Cortex of kidney (tissue), 1 donor: ENCODE measurements at places on chromosomes 12 and 14.

DNA sequence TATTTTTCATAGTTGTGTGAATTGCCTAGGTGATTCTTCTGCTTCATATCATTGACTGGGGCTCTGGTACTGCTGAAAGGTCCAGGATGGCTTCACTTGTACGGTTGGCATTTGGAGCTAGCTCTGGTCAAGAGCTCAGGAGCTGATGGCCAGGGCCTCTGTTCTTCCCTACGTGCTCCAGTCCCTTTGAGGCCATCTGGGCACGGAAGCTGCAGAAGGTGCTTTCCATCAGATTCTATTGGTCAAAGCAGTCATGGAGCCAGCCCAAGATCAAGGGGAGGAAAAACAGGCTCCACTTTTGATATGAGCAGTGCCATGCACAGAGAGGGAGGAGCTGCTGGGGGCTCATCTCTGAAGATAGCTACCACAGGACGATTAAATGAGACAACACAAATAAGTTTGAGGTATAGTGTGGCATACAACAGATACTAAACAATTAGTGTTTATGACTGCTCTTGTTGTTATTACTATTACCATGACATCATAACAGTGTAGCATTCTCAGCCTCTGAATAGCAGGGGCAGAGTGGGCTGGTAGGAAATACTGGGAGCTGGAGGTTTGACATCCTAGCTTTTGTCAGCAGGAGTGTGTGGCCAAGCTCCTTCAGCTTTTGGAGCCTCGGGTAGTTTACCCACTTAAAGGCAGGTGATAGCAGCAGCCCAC lies 10.4 kb downstream of the KRT83 start:
- DNase-seq: no peak

- no peak for DNase-seq
Measured at GRCh38 chr14:60250257-60251035, 1.4 kb downstream of the PPM1A start.

GRCh38 chr12:96502477-96502876 lies 13.1 kb downstream of the CFAP54 start:
- no peak for DNase-seq

GRCh38 chr14:35174342-35174741 lies 52.0 kb downstream of the PRORP start:
- no peak for DNase-seq

GRCh38 chr12:121921066-121921465 lies 2.7 kb downstream of the CFAP251 start:
- DNase-seq: no peak

GRCh38 chr12:76560086-76560491 lies 518 bp upstream of the OSBPL8 start:
- DNase-seq: no peak

- DNase-seq: no peak
Measured at GRCh38 chr12:123034022-123034541, 53.6 kb downstream of the ARL6IP4 start.

DNA sequence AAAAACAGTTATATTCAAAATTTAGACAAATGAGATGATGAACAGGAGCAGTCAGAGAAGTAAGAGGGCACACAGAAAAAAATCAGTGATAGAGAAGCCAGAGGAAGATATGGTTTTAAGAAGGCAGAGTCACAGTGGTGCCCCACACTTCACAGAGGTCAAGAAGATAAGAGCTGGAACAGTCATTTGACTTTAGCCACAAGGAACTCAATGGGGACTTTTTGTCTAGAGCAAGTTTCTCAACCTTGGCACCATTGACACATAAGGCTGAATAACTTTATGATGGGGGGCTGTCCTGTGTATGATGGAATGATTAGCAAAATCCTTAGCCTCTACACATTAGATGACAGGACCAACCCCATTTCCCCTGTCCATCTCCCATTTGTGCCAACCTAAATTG lies 172.8 kb upstream of the PLEKHG7 start:
- DNase-seq: no peak

GRCh38 chr12:115351514-115352077 lies 667.6 kb upstream of the TBX3 start:
- no peak for DNase-seq

- DNase-seq: no peak
Measured at GRCh38 chr12:19052689-19053088, 76.8 kb upstream of the PLEKHA5 start.

DNA sequence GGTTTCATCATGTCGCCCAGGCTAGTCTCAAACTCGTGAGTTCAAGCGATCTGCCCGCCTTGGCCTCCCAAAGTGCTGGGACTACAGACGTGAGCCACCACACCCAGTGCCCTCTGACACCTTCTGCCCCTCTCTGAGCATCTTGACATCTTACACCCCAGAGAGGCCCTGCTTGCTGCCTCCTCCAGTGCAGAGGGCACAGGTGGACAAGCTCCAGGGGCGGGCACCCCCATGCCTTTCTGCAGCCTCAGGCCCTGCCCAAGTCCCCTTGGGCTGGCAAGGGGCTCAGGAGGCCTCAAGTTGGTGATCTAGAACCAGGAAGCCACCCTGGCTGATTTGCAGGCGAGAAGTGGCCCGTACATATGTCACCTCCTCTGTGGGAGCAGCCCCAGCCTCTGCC lies 11.2 kb upstream of the SH2B3 start:
- DNase-seq: no peak

- DNase-seq: no peak
Measured at GRCh38 chr12:57844709-57845477, 1.6 kb downstream of the CTDSP2 start.

GRCh38 chr14:25800841-25801240 lies 750.9 kb upstream of the STXBP6 start:
- DNase-seq: no peak

- no peak for DNase-seq
Measured at GRCh38 chr14:23580152-23580926, 1.7 kb upstream of the JPH4 start.

- no peak for DNase-seq
Measured at GRCh38 chr12:130667421-130667960, 48.6 kb downstream of the RIMBP2 start.

- no peak for DNase-seq
Measured at GRCh38 chr12:56120158-56120846, 2.2 kb downstream of the ZC3H10 start.

GRCh38 chr12:124006846-124007713 lies 34.1 kb downstream of the ZNF664 start:
- no peak for DNase-seq

- no peak for DNase-seq
Measured at GRCh38 chr12:127531542-127531941, 735.4 kb upstream of the TMEM132C start.

- DNase-seq: no peak
Measured at GRCh38 chr14:81455390-81455789, 55.3 kb upstream of the STON2 start.

- no peak for DNase-seq
Measured at GRCh38 chr12:122835750-122836026, 431 bp downstream of the HIP1R start.

DNA sequence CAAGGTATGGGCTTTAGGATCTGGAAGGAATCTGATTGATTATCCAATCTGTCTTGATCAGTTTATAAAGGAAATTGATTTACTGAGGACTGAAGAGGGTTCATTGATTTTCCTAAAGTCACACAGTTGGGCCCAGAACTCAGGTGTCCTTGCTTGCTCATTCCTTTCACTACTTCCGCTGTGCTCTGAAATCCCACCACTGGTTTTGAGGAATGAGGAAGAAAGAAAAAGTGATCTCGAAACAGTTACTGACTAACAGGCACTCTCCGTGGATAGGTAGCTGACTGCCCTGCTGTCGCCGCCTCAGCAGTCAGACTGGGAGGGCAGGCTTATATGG lies at the start of gene FITM1:
Gene FITM1 (plus strand): TSS at position 280 of the 337 bp plus-strand sequence. CDS start 905 bp downstream, outside the sequence.
- no peak for DNase-seq

DNA sequence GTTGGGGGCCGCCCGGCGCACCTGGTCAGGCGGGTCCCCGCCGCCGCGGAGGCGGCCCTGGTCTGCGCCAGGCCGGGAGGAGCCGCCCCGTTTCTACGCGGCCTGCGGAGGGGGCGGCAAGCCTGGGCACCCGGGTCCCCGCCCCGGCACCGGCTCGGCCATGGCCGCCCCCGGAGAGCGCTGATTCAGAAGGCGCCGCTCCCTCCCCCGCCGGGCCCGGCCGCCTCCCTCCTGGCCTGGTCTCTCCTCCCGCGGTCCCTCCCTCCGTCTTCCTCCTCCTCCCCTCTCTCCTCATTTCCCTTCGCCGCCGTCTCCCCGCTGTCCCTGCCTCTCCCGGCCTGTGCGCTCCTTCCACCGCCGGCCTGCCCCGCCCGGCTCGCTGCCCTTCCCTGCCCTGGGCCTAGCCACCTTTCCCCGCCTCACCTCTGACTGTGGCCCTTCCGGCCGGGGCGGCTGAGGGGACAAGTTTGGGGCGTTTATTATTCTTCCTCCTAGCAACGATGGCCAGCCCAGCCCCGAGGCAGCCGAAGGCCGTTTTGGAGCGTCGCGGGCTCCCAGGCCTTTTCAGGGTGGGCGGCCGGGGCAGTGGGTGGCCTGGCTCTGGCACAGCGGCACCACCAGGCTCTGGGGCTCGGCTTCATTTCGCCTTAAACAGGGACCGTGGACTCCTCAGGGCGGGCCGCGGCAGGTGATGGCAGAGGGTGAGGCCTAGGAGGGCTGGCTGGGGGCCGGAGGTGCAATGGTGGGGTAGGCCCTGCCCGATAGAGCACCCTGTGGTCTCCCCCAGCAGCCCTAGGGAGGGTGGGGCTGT lies 768 bp downstream of the CEP170B start:
- no peak for DNase-seq

GRCh38 chr14:86357876-86358275 lies 827.9 kb downstream of the FLRT2 start:
- DNase-seq: no peak

DNA sequence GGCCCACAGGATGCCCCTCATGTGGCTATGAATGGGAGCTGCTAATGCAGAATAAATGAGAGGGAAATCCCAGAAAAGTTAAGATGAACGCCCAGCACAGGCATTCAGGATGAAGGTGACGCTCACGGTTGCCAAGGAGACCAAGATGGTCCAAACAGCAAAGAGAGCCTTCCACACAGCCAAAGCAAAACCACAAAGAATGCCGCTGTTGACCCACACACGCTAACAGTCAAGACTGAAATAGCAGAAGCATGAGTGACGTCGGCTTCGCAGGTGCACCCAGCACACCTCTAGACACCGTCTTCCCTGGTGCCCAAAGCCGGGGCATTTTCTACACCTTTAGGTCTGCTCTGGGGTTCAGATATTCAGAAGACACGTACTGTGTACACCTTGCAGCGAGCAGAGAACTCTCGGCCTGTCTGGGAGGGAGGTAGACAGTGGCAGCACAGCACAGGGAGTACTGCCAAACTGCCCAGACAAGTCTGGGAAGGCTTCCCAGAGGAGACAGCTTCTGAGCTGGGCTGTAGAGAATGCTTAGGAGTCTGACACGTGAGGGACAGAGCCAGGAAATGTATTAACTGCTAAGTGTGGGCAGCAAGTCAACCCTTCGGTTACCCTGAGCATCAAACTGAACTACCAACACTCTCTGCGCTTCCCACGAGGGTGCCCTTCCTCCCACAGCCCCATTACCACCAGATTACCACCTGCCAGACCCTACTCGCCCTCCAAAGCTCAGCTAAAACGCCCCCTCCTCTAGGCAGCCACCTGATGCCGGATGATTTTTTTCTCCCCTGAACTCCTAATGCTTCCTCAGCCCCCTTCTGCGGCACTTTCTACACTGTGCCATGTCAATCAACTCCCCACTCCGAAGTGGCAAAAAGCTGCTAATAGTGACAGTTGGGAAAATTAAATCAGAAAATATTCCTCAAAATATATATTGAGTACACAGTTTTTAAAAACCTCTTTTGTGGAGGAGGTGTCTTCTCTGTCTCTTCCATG lies 50.1 kb downstream of the CCDC88C start:
- no peak for DNase-seq

DNA sequence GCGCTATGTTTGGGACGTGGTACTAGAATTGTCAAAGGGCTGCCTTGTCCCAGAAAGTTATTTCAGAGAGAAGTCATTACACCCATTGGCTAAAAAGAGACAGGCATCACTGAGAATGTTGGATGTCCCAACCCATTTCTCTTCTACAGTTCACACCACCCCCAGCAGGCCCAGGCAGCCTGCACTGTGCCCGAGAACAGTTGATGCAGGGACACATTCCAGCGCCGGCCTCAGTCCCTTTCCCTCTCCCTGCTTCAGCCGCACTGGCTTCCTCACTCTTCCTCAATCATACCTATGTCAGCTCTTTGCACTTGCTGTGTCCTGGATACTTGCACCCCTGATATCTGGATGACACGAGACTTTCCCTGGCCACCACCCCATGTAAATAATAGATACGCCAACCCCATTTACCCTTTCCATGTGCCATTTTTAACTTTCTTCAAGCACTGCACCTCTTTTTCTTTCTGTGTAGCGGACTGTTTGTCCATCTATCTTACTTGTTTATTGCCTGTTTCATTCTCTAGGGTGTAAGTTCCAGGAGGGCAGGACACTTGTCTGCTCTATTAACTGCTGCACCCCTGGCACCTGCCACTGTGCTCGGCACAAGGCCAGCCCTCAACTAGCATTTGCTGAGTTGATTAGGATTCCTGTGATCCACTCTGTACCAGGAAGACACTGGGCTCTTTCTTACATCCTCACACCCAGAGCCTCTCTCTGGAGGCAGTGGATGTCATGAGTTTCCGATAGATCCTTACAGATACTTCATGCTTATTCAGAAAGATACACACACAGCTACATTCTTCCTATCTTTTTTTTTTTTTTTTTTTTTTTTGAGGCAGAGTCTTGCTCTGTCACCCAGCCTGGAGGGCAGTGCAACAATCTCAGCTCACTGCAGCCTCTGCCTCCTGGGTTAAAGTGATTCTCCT lies 76.6 kb upstream of the CEP83 start:
- no peak for DNase-seq

- no peak for DNase-seq
Measured at GRCh38 chr12:69351462-69352236, 3.5 kb downstream of the LYZ start.

- DNase-seq: no peak
Measured at GRCh38 chr12:50224026-50224692, 57.0 kb upstream of the CERS5 start.

GRCh38 chr12:54998958-54999510 lies 14.5 kb upstream of the TESPA1 start:
- DNase-seq: no peak

GRCh38 chr12:24754690-24755638 lies 193.9 kb downstream of the BCAT1 start:
- DNase-seq: no peak

DNA sequence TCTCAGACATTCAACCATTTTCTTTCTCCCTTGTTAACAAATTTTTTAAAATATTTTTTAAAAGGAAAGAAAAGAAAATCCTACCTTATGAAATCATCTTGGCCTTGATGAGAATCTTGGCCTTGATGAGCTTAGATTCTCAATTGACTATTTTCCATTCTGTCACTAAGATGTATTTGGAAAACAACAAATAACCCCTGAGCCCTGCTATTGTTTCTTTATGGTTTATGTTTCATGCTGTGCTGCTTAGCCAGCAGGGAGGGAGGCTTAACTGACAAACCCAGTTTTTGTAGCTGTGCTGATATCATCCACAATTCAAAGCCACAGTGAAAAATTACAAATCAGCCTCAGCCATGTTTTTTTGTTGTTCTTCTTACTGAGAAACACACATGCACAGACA lies 404.1 kb downstream of the RAD51B start:
- DNase-seq: no peak

- no peak for DNase-seq
Measured at GRCh38 chr12:55767156-55767555, 24.2 kb downstream of the GDF11 start.

GRCh38 chr12:45731190-45731775 lies 1.8 kb downstream of the ARID2 start:
- DNase-seq: no peak

- DNase-seq: no peak
Measured at GRCh38 chr14:96747006-96747405, 50.2 kb upstream of the VRK1 start.

GRCh38 chr12:88339254-88339949 lies 197.3 kb downstream of the TMTC3 start:
- DNase-seq: no peak

GRCh38 chr12:93166541-93167307 lies 211.0 kb upstream of the NUDT4 start:
- no peak for DNase-seq
